ENCODE measurements at places on chromosomes 3 and 15. TPM values are rescaled to one million over a fixed set of nuclear protein-coding genes. Genes with fewer than 3 reads are reported as not detected.

The MAP1A gene
- 28.3 TPM for polyA plus RNA-seq

The DISP2 gene
- 1.4 TPM for polyA plus RNA-seq

The SH3BP5 gene
- polyA plus RNA-seq: 24.9 TPM

The MUSTN1 gene
- polyA plus RNA-seq: 169 TPM

The GOLGA8F gene
- polyA plus RNA-seq: not detected

The KCNAB1 gene
- polyA plus RNA-seq: 4.3 TPM

The VGLL3 gene
- polyA plus RNA-seq: 25.9 TPM

The CYP19A1 gene
- 0.73 TPM for polyA plus RNA-seq

The LMAN1L gene
- polyA plus RNA-seq: not detected

The RAB6B gene
- polyA plus RNA-seq: 10.7 TPM

The RTP3 gene
- 0.14 TPM for polyA plus RNA-seq

The GOLGA8R gene
- 9.1 TPM for polyA plus RNA-seq

The MASP1 gene
- 9.6 TPM for polyA plus RNA-seq

The GOLGA8H gene
- polyA plus RNA-seq: 0.81 TPM

The CCNB2 gene
- 14.1 TPM for polyA plus RNA-seq

The CEMIP gene
- polyA plus RNA-seq: 2.4 TPM

The SMAD6 gene
- 3.7 TPM for polyA plus RNA-seq

The A4GNT gene
- polyA plus RNA-seq: not detected

The WWTR1 gene
- 71.8 TPM for polyA plus RNA-seq

The OXSR1 gene
- polyA plus RNA-seq: 35.6 TPM

The TGM5 gene
- polyA plus RNA-seq: 0.16 TPM

The DOCK3 gene
- 0.15 TPM for polyA plus RNA-seq

The KCNH8 gene
- polyA plus RNA-seq: 0.10 TPM

The CCDC80 gene
- polyA plus RNA-seq: 67.9 TPM

The COL6A6 gene
- 91.6 TPM for polyA plus RNA-seq

The ST3GAL6 gene
- 6.1 TPM for polyA plus RNA-seq

The CADM2 gene
- 5.8 TPM for polyA plus RNA-seq

The DNAJA4 gene
- polyA plus RNA-seq: 92.8 TPM

The CNTN3 gene
- polyA plus RNA-seq: 4.9 TPM

Measured in forelimb muscle (tissue), 1 donor.